ENCODE measurements at places on chromosomes 3 and 15.
A peak's percentile ranks its signal among the peaks of the same experiment; 100 is the strongest.

- no peak for DNase-seq
Observed at GRCh38 chr3:9748031-9748430, 1.7 kb upstream of the OGG1 start.

DNA sequence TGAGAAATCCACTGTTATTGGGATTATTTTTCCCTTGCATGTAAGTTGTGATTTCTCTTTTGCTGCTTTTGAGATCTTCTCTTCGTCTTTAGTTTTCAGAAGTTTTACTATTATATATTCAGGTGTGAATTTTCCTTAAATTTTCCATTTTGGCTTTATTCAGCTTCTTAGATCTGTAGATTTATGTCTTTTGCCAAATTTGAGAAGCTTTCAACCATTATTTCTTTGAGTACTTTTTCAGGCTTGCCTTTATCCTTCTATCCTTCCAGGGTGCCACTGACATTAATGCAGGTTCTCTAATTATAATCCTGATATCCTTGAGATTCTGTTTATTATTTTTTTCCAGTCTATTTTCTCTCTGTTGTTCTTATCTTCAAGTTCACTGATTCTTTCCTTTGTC is 38.1 kb upstream of the XIRP1 start:
- DNase-seq, result no peak

DNA sequence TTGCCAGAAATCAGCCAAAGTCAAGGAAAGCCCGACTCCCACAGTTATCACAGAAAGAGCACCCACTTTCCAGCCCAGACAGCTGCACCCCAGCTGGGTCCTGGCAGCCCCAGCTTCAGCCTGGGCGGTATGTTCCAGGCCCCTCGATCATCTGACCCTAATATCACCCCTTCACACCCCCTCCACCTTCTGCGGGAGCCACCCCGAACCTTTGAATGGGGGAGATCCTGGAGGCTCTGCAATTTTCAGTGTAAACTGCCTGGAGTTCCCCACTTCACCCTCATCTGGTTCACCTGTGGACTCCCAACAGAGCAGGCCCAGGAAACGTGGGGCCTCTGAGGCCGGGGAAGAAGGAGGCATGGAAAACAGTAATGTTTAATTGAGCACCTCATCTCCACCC is 5.9 kb downstream of the PRSS50 start:
- no peak for DNase-seq

- no peak for DNase-seq
Observed at GRCh38 chr3:170606675-170607074, 20.8 kb upstream of the SLC7A14 start.

DNA sequence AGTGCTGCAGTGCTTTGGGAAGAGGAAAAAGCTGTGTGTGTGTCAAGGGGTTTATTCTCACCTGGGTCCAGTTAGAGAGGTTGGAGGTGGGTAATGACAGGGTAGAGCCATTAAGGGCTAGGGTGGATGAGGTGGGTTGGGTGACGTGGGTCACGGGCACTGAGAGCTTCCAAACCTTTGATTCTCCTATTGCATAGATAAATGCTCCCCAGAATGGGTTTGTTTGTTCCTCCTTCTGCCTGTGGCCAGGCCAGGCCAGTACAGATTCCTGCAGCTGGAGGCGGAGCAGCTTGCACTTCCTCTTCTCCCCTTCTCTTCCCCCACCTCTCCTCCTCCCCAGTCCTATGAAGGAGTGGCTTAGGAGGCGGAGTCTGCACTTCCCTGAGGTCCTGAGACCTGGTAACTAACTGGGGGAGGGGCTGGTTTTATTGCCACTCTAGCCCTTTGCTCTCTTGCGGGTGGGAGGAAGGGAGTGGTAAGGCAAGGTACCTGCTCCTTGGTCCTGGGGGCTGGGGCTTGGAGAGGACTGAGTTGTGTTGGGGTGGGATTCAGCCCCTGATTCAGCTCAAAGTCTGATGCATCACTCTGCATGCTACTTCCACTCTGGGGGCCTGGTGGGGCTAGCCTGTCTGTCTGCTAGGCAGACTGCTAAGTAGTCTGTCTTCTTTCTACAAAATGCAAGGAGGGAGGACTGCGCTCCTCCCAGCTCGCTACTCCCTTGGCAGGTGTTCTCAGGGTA is 3.5 kb downstream of the SPINT1 start:
- DNase-seq, result peak; percentile 69

- DNase-seq, result no peak
Observed at GRCh38 chr3:189056646-189057335, 115.0 kb upstream of the TPRG1 start.

- DNase-seq, result no peak
Observed at GRCh38 chr3:20997183-20997582, 753.8 kb downstream of the ZNF385D start.

- no peak for DNase-seq
Observed at GRCh38 chr3:65231544-65231943, 543.7 kb upstream of the ADAMTS9 start.

- no peak for DNase-seq
Observed at GRCh38 chr3:176839466-176839865, 357.8 kb downstream of the TBL1XR1 start.

DNA sequence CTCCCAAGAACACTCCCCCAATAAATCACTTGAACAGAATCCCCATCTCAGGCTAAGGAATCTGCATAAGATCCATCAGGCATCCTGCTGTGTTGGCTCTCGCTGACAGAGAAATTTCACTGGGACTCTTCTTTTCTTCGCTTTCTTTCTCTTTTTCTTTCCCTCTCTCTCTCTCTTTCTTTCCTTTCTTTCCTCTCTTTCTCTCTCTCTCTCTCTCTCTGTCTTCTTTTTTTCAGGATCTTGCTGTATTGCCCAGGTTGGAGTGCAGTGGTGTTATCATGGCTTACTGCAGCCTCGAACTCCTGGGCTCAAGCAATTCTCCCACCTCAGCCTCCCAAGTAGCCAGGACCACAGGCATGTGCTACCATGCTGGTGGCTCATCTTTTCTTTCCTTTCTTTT is 4.5 kb upstream of the SLC28A1 start:
- no peak for DNase-seq

- DNase-seq, result peak; percentile 78
Observed at GRCh38 chr3:10867384-10867783, 51.4 kb downstream of the SLC6A11 start.

GRCh38 chr3:131610174-131610573 is 107.4 kb upstream of the MRPL3 start:
- DNase-seq, result no peak

DNA sequence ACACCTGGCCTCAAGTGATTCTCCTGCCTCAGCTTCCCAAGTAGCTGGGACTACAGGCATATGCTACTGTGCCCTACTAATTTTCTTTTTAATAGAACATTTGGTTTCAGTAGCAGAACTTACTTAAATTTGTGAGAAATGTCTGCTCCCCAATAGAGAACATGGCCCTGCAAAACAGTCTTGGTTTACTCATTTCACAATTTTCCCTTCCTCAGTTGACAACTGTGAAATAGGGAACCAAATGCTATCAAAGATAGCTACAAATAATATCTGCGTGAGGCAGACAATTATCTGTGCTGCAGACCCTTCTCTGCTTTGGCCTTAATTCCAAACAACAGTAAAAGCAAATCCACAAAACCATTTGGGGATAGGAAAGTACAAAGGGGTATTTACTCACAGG is 22.6 kb downstream of the METTL6 start:
- no peak for DNase-seq

- DNase-seq, result no peak
Observed at GRCh38 chr15:62277816-62278394, 112.8 kb upstream of the C2CD4B start.

GRCh38 chr3:145971186-145971585 is 189.8 kb downstream of the PLOD2 start:
- no peak for DNase-seq

DNA sequence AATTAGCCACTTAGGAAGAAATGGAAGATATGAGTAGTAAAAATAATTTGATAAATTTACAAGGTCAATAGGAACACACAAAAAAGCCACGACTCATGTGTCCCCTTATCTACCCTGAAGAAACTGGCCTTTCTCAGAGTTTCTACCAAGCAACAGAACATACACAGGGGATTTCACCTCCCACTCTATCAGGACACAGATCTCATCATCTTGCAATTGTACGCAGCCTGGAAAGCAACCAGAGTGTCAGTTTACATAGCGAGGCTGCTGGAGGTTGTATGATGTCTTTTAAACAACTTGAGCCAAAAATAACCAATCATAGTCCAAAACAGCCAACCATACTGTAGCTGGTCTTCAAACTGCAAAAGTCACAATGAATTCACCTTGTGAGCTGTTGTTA is 19.7 kb upstream of the LMOD3 start:
- no peak for DNase-seq

DNA sequence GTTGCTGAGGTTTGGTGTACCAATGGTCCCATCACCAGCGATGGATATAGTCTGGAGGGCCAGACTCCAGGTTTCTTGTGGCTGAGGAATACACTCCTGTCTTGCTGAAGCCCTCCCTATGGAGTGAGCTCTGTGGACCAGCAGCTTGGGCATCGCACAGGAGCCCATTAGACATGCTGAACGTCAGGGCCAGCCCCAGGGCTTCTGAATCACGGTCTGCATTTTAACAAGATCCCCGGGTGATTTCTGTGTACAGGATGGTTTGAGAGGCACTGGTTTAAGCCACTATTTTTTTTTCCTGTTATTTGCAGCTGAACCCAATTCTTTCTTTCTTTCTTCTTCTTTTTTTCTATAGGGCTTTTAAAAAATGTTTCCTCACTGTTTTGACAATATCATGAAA is 69.5 kb upstream of the XCR1 start:
- no peak for DNase-seq

- DNase-seq, result no peak
Observed at GRCh38 chr3:71478568-71478967, 105.0 kb downstream of the FOXP1 start.

DNA sequence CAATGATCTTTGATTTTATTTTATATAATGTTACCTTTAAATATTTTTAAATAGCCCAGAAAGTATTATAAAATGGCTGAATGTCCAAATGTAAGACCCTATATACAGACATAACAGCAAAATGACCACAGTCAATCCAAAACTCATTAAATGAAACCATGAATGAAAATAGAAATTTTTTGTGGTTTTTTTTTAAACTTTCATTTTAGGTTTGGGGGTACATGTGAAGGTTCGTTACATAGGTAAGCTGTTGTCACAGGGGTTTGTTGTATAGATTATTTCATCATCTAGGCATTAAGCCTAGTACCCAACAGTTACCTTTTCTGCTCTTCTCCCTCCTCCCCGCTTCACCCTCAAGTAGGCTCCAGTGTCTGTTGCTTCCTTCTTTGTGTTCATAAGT is 108.8 kb downstream of the FAIM start:
- DNase-seq, result no peak

- DNase-seq, result no peak
Observed at GRCh38 chr3:99366663-99367429, 271.5 kb upstream of the COL8A1 start.

DNA sequence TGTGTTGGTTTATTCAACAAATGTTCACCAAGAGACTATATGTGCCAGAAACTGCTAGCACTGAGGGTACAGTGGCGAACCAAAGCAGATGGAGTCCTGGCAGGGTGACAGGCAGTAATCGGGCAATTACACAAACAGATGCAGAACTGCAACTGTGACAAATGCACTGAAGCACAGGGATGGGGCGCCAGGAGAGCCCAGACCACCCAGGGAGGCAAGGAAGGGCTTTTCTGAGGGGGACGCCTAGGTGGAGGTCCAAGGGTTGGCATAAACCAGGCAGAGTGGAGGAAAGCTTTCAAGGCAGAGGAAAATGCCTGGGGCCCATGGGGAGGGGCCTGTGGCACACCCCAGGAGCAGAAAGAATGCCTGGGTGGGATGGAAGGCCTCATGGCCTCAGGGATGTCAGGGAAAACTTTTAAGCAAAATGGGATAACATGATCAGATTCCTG is 5.5 kb downstream of the DIS3L start:
- DNase-seq, result no peak

DNA sequence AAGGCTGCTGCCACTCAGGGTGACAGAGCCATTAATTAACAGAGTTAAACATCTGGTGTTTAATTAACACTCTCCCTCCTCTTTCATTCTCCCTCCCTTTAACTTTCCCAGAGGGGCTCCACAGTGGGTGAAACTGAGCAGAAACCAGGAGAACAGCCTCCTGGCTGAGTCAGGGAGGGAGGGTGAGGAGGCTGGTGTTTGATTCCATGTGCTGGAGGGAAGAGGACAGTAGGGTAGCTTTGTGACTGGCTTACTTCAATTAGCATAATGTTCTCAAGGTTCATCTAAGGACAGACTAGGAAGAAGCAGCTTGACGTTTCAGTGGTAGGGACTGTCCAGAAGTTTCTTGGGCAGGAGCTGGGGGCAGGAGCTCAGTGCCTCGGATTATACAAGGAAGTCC is 62.8 kb downstream of the SEMA5B start:
- DNase-seq, result no peak

DNA sequence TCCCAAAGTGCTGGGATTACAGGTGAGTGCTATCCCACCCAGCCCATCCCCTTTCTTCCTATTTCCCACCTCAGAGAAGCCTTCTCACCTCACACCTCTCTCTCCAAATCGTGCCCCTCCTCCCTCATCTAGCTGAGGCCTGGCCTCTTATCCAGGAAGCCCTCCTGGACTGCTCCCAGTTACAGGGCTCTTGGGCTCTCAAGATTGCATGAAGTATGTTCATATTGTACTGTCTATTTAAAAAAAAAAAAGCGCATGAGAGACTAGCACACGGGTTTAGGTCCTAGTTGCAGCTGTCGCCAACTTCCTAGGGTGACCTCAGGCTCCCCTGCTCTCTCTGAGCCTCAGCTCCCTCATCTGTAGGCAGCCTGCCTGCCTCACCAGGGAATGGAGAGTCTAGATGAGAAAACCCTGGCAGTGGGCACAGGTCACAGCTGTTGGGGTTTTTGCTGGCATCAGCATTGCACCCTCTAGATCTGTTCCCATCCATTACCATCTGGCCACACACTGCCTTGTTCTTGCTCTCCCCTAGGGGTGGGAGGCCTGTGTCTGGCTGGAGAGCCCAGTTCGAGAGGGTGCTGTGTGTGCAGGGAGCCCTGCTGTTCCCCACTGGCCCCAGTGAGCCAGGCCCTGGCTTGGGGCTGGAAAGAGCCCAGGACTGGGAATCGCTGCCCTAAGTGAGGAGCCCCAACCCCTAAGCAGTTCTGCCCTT is 24.2 kb upstream of the C15orf39 start:
- DNase-seq, result no peak

GRCh38 chr3:172140499-172141391 is 101.4 kb downstream of the FNDC3B start:
- DNase-seq, result no peak

- DNase-seq, result no peak
Observed at GRCh38 chr3:65723011-65723410, 315.7 kb downstream of the MAGI1 start.

GRCh38 chr15:101664303-101664913 is 12.2 kb upstream of the TM2D3 start:
- DNase-seq, result no peak

DNA sequence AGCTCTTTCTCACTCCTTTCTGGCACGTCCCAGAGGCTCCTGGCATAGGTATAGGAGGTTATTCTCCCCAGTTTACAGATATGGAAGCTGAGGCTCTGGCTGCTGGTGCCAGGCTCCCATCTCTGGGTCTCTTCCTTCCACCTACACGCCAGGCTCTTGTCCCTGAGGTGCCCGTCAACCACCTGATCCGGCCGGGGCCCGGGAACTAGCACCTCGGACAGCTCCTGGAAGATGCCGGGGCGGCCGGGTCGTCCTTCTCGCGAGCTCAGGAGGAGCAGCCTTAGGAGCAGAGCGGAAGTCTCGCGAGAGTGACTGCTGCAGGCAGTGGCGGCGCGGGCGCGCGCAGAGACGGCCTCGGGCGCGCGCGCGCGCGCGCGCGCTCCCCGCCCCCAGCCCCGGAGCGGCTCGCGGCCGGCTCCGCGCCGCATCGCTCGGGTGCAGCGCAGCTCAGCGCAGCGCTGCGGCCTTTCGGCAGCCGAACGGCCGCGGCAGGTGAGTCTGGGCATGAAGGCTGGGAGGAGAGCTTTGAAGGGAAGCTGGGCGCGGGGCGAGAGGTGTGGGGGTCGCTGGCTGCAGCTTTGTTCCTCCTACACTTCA is at the start of gene SCAMP5:
SCAMP5 (plus strand) TSS at position 382 of the 597 bp plus-strand sequence. CDS start 16,277 bp downstream, outside the sequence.
- DNase-seq, result peak; percentile 99

Measured in nephron progenitor cell (in vitro differentiated cells).